ENCODE measurements at places on chromosomes 3 and 15.

DNA sequence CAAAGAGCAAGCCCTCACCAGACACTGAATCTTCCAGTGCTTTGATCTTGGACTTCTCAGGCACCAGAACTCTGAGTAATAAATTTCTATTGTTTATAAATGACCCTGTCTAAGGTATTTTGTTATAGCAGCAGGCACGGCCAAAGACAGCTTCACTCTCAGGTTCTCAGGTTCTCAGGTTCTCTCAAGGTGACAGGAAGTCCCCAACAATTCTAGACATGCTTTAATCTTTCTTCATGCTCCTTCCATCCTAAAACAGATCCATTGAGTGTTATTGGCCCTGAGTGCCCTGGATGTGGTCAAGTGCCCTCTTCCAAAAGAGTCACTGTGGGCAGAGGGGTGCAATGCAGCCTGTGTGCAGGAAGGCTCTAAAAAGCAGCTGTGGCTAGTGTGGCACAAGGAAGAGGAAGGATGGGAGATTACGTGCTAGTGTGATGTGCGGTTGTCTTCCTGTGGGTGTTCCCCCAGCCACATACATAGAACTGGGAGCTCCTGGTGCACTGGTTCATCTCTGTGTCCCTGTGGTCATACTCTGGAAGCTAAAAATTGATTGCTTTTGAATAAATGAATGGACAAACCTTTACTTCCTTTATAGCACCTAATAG, 11.0 kb upstream of the RAB7A start:
- no peak for DNase-seq

- DNase-seq: no peak
Observed at GRCh38 chr3:35969406-35969805, 330.1 kb downstream of the ARPP21 start.

DNA sequence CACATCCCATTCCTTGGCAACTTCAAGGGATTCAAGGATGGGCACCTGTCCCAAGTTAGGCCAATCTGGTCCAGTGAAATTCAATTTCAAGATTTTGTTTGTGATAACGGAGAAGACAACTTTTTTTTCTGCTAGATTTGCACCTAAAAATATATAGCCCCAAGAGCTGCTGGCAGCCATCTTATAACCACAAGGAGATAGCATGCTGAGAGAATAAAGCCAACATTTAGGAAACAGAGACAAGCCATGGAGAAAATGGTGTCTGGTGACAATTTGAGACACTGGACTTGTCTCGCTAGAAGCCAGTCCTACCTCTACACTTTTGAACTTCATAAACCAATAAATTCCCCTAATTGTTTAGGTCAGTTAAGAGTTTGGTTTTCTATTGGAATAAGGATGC, 5.4 kb downstream of the PARL start:
- no peak for DNase-seq

DNA sequence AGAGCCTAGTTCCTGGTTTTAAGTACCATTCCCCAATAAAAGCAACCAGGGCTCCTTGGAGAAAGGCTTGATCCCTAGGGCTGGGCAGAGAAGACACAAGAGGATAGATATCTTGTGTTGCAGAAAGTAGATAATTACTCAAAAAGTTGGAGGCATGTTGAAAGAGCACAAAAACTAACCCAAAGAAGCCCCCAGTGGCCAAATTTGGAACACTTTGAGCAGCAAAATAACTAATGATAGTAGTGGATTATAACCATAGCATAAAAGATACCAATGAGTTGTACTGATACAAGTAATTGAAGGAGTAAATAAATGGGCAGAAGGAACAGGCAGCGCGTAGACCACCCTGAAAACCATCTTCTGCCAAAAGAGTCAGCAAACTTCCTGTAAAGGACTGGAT, 12.0 kb downstream of the EXOSC7 start:
- DNase-seq: no peak

- no peak for DNase-seq
Observed at GRCh38 chr15:66877477-66878271, 175.6 kb downstream of the SMAD6 start.

DNA sequence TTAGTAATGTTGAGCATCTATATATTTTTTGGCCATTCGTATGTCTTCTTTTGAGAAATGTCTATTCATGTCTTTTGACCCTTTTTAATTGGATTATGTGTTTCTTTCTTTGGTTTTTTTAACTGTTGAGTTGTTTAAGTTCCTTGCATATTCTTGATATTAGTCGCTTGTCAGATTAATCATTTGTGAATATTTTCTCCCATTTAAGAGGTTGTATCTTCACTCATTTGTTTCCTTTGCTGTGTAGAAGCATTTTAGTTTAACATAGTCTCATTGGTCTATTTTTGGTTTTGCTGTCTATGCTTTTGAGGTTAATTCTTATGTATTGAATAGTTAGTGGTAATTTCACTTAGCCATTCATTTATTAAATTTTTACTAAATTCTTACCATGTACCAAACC, 283.8 kb downstream of the ZPLD1 start:
- DNase-seq: no peak

DNA sequence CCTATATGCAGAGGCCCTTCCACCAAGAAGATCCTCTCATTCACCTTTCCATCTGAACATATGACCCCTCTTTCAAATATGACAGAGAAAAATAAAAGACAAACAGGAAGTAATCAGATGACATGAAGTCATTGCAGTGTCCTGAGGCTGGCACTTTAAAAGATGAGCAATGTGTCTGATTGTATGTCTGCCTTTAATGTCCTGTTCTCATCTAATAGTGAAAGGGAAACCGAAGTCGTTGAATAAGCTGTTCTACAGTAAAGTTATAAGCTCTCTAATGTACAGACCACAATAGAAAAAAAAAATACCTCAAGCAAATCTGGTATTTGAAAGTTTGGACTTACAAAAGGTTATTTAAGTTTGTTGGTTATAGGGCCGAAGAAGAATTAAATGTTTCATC, 243.0 kb downstream of the CLSTN2 start:
- DNase-seq: no peak

- DNase-seq: no peak
Observed at GRCh38 chr3:61686228-61686648, 124.9 kb downstream of the PTPRG start.

- DNase-seq: no peak
Observed at GRCh38 chr15:98787194-98787593, 138.9 kb downstream of the IGF1R start.

DNA sequence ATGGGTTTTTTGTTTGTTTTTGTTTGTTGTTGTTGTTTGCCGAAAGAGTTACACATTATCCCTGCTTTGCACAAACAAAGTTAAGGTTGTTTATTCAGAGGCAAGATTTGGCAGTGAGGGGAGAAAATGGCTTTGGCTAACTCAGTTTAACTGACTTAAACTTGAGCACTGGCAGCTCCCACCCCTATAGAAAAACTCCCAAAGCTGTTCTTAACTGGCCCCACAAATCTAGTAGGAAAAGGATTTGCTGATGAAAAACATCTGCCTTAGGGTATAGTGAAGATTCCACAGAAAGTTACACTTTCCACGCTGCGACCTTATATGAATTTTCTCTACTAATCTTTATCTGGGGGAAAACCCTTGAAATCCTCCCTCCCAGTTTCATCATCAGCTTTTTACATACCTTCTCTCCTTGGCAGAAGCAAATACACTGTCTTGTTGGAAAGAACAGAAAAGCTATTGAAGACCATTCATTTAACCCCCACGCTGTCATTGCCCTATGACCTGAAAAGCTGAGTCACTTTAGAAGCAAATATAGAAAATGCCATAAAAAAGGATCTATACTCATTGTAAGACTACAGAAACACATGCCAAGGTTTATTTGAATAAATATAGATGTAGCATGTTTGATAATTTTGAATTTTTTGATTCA, 551.7 kb downstream of the NR2F2 start:
- DNase-seq: no peak

- DNase-seq: peak; percentile 13
Observed at GRCh38 chr3:68007621-68008226, 353.3 kb upstream of the SUCLG2 start.

DNA sequence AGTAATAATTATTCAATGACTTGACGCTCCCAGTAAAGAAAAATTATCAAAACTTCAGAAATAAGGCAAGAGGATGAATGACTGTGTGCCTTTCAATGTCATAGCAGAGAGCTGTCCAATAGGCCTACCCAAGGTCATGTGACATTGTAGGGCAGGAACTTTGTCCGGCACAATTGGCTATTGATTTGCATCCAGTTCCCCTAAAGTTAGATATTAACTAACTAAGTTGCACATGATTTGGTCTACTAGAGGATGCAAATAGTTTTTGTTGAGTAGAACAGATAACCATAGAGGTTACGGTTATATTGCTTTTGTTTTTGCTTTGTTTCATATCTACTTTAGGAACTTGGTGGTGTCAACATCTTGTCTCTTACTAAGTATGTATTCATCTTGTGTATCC, 127.9 kb upstream of the PFN2 start:
- DNase-seq: no peak

GRCh38 chr3:43693594-43693993, 2.9 kb downstream of the ABHD5 start:
- no peak for DNase-seq

- no peak for DNase-seq
Observed at GRCh38 chr3:133884887-133885711, 10.6 kb downstream of the RAB6B start.

DNA sequence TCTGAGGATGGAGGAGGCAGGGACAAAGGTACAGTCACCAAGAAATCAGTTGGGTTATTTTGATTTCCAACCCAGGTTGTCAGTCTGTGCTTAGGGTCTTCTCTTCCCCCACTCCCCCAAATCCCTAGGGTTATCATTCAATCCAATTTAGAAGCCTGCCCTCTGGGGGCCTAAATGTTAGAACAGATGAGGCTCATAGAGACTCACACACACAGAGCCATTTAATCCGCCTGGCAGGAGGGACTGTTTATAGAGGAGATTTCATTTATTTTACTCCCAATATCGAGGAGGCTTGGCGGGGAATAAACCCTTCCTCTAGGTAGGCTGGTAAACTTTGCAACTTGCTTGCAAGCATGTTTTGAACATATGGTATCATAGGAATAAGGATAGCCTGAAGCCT, 52.8 kb downstream of the RHCG start:
- DNase-seq: no peak

DNA sequence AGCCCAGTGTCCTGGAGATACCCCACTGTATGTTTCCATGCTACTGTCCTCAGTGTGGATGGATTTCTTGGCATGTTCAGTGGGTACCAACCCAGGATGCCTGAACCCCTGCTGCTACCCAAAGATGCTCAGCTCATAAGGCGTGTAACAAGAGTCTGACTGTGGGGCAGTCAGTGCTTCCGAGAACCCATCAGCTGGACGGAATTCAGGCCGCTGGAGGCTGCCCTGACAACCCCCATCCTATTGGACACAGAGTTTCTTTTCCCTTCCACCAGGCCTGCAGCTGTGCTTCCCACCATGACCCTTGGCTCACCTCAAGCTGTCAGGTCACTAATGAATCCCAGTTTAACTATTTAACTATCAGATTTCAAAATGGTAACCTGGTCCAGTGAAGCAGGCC, 224.1 kb upstream of the FEZF2 start:
- no peak for DNase-seq

DNA sequence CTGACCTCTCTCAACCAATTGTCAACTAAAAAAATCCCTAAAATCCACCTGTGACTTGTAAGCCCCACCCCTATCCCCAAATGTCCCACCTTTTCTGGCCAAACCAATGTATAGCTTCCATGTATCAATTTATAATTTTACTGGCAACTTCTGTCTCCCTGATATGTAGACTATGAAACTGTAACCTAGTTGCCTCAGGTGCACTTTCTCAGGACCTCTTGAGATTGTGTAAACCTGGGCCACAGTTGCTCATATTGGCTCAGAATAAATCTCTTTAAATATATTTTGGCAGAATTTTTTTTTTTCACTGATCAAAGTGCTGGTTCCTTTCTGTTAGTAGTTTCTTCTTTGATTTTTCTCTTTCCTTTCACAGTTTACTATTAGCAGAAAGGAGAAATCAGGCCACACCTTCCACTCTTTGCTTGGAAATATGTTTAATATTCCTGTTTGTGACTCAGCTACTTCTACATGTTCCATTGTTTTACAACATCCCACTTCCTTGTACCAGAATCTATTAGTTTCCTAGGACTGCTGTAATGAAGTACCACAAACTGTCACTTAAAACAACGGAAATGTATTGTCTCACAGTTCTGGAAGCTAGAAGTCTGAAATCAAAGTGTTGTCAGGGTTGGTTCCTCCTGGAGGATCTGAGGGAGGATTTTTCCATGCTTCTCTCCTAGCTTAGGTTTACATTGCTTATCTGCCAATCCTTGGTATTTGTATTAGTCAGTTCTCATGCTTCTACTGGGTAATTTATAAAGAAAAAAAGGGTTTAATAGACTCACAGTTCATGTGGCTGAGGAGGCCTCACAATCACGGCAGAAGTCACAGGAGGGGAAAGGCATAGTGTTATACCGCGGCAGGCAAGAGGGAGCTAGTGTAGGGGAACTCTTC, 801.2 kb upstream of the ARPP21 start:
- DNase-seq: no peak

DNA sequence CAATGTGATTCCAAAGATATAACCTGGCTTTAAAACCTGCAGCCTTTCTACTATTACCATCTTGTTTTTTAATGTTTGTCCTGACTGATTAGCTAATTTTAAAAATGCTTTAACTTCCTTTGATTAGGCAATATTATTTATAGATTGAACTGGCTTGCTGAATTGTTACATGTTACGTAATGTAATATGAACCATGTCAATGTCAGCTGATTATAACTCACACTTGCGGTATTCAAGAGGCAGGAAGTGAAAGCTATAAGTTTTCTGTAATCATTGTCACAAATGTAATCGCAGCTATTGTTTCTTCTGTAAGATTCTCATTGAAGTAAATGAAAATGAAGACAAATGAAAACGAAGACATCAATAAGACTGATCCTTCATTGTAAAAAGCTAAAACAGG, 146.8 kb downstream of the ROBO2 start:
- DNase-seq: no peak

- DNase-seq: no peak
Observed at GRCh38 chr3:112059497-112059896, 25.0 kb downstream of the TMPRSS7 start.

DNA sequence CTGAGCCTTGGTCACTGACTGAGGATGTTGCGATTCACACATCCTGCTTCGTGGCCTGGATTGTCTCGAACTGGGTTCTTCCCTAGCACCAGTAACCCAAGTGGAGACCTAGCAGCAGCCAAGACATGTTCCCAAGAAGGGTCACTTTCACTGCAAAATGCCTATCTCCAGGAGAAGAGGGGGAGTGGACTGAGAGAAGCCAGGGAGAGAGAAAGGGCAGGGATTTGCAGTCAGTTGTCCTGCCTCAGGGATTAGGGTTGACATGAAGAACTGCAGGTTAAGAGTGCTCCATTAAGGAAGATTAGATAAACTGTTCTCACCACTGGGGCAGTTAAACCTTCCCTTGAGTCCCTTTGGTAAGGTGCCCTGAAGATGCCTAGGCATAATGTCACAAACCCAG, 5.7 kb upstream of the CD276 start:
- no peak for DNase-seq

Measured in NCI-H1930 (cell line).